ENCODE measurements at places on chromosomes 7 and 10.

GRCh38 chr7:135536150-135536549 is 21.6 kb upstream of the NUP205 start:
- no peak for DNase-seq

DNA sequence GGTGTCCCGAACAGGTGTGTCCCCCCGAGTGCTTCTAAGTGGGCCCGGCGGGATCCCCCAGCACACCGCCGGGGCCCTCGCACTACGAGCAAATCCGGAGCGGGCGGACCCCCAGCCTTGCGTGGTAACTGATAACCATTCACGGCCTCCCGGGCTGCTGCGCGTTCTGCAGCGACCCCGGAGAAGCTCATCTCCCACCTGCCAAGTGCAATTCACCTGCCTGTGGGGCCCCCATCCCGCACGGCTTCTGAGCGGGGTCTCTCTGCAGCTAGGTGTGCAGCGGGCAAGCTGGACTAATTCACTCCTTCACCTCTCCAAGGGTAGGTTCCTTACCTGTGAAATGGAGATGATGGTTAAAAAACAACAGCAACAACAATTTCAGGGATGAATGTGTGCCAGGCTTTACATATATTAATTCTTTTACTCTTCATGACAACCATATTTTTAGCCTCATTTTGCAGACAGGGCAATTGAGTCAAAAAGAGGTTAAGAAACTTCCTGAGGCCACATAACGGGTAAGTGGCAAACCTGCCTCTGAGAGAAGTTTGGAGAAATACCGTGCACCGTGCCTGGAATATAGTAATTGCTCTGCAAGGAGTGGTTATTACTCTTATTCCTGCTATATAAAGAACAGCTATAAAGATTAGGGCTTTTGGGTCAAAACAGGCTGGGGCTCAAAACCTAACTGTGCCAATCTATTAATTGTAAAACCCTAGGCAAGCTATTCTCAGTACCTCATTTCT is 652 bp upstream of the PODXL start:
- DNase-seq, result no peak

DNA sequence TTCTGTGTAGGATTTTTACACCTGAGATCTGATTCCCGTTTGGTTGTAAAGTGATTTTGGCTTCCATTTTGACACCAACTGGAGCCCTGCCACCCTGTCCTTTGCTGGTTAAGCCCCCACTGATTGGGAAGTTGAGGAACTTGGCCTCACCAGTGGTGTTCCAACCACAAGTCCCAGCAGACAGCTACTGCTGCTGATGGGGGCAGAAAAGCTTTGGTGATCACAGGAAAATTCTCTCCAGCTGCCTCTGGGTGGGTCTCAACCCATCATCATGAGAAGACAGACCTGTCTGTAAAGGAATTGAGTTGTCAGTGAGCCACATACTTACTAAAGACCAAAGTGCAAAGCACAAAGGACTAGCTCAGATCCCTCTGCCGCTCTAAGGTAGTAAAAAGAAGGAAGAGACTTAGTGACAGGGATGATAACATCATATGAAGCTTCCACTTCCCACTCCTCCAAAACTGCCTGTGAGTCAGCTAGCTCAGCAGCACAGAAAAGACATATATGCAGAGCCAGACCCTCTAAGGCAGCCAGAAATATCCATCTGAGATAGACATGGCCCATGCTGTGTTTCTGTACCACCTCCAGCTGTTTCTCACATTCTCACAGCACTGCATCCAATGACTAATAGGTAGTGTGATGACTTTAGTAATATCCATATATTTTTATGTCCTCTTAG is 22.4 kb upstream of the LRRC17 start:
- no peak for DNase-seq

DNA sequence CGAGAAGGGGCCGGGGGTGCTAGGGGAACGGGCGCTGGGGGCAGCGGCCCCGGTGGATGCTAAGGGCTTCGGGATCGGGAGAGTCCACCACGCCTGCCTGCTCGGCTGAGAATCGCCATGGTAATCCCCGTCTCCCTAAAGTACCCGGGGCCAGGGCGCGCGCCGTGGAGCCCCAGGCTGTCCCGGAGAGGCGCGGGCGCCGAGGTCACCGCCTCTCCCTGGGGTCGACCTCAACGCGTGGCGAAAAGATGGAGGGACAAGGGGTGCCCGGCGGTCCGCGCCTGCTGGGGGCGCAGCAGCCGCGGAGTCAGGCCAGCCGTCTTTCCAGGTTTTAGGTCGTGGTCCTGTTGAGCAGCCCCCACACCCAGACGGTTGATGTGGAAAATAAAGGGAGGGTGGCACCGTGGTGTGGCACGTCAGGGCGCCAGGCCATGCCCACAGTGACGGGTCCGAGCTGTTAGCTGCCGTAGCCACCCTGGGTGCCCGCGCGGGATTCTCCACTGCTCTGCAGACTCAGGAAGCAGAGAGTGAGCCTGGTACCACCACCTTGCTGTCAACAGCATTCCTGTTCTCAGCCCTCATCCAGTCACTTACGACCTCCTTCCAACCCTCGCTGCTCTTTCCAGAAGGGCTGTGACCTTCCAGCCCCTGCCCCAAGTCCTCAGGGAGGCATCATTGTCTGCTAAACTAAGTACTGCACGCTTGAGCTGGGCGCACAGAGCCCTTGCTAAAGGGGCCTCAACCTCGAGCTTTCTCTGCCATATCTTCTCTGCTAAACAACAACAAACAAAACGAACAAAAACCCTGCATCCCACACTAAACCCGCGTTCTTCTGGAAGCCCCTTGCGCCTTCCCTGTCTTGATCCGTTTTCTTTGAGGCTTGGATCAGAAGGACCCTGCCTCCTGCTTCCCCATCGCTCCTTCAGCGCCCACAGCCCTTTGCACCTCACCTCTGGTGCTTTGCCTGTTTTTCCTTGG is 666 bp downstream of the SMKR1 start:
- no peak for DNase-seq

GRCh38 chr10:116155191-116155590 is 117.8 kb downstream of the GFRA1 start:
- no peak for DNase-seq

DNA sequence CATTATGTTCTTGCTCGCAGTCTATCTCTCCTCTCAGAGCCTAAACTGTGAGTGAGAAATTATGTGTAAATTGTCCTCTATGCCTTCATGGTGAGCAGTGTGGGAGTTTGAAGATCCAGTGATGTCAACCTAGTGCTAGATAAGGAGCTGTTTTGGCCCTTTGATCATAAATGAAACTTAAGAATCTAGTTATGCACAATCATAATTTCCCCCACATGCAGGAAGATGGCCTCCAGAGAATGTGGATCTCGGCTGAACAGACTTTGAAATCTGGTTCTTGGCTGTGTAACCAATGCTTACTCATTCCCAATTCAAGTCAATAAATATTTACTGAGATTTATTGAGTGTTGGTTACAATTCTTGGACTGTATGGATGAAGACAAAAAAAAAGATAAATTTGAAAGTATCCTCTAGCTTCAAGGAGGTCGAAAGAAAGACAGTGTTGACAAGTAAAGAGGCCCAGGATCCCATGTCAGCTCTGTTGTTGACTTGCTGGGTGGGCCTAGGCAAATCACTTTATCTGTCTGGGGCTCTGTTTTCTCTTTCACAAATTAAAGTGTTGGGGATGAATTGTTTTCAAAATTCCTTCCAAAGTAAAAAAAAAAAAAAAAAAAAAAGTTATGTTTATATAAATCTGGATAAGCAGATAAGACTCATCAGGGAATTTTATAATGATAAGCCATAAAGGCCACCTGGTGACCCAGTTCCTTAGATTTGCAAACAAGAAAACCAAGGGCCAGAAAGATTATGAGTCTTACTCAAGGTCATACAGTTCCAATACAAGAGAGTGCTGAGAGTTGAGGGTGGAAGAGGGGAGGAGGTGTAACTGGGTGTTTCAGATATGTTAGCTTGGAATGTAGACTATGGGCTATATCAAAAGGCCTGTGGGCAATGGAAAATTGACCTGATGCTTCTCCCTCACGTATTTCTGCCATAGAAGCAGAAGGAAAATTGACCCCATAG is 969.9 kb downstream of the KCNMA1 start:
- DNase-seq, result no peak

Measured in activated CD8-positive, alpha-beta memory T cell treated with anti-CD3 and anti-CD28 coated beads for 1 hour (primary cell).